ENCODE measurements at places on chromosomes 5 and 9.

DNA sequence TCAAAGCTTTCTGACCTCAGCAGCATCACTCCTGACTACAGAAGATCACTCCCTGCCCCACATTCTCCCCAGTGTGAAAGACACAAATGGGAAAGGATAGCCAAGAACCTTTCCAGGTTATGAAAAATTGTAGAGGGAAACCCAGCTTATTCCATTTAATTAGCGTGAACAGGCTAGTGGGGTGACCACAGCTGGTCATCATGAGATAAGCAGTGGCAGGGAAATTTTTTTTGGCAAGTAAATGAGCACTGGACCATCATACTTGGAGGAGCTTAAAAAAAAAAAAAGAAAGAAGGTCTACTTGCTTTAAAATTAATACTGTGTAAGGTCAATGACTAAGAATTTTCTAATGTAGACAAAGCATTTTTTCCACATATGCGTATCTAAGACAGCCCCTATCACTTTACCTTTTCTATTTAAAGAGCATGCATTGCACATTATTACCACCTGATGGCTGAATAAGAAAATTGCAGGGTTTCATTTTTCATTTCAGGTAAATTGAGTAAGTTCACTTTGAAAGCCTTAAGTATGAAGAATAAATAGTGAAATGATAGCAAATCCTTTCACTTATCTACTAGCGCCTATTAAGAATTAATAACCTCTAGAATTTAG lies 123.6 kb downstream of the ELAVL2 start:
- DNase-seq = no peak

GRCh38 chr5:179554981-179555380 lies 4.6 kb downstream of the RUFY1 start:
- no peak for DNase-seq

DNA sequence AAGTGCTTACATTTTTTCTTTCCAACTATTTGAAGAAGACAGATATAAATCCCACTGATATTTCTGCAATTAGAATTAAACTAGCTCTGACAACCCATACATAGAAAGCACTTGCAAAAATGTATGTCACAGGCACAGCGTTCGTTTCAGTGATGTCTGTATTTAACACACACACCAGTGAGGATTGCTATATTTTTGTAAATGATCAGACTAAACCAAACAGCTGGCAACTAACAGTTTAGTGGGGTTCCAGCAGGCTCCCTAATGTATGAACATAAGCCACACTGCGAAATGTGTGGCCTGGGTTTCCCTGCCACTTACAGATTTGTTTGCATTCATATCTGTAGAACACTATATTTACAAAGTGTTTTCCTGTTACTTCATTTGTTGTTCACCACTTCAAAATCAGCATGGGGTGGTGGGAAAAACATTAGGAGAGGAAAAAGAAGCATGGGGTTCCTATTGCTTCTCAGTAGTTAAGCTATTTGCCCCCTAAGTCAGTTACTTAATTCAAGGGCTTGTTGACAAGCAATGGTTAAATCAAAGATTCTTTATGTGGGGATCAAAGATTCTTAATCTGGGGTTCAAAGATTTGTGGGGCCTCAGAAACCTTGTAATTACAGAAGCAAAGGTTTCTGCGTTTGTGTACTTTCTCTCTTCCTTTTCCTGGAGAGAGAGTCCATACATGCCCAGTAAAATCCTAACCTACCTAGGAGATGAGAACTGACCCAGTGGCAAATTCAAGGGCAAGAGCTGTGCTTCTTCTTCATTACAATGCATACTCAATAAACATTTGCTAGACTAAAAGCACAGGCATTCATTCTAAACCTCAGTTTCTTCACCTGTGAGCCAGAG lies 27.1 kb downstream of the ZNF608 start:
- no peak for DNase-seq

GRCh38 chr9:114721491-114722079 lies 39.6 kb upstream of the TEX48 start:
- no peak for DNase-seq

- DNase-seq = no peak
These were observed 14.6 kb upstream of the DDX41 start for GRCh38 chr5:177531209-177531940.

DNA sequence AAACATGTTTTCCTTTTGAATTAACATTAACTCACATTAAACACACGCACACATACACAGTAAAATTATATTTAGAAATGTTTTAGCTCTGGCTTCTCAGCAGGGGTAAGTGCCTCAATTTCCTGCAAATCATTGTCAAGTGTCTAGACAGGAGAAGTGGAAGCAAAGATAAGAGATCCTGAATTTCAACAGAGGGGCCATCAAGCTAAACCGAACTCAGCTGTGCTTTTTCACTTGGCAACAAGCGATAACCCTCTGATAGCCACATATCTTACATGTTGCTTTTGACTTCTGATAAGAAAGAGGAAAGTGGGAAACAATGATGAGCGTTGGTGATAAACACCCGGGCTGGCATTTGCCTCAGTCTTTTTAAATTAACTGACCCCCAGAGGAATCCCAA lies 79.7 kb upstream of the SPDL1 start:
- no peak for DNase-seq

DNA sequence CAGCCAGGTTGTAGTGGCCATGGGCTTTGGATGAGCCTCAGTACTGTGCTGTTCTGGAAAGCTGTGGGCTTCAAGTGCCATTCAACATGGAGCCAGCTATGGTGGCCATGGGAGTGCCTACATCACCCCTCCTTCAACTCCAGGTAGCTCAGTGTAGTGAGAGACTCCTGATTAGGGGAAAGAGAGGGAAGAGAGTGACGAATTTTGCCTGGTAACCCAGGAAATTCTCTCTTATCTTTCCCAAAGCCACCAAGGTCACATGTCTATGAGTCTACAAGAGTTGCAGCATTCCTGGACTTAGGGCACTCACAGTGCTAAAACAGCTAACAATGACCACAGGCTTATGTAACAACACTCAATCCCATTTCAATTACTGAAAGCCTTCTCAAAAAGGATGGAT lies 81.7 kb upstream of the SPTLC1 start:
- no peak for DNase-seq

DNA sequence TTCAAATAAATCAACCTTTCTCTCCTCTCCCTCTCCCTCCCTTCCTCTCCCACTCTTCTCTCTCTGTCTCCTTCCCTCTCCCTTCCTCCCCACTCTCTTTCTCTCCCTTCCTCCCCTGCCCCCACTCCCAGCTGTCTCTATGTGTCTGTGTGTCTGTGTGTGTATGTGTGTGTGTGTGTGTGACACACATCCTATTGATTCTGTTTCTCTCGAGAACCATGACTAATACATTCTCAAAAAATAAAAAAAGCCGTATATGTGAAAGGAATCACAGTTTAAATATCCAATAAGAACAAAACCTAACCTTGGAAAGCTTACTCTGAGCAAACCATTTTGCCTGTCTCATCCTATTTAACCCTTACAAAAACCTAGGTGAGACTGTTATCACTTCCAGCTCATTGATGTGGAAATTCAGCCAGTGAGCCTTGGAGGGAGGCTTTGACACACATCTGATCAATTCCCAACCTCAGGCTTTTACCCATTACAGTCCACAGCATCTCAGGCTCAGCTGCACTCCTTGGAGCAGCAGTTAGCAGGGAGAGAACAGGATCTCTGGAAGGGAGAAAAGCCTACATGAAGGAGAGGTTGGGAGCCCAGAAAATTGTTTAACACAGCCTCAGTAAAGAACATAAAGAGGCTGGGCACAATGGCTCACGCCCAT lies 8.3 kb downstream of the HSD17B3 start:
- DNase-seq = peak; percentile 1

- no peak for DNase-seq
These were observed 74.6 kb downstream of the UBAP1 start for GRCh38 chr9:34253460-34253837.

- no peak for DNase-seq
These were observed 47.2 kb downstream of the ARHGEF28 start for GRCh38 chr5:73673161-73673591.

DNA sequence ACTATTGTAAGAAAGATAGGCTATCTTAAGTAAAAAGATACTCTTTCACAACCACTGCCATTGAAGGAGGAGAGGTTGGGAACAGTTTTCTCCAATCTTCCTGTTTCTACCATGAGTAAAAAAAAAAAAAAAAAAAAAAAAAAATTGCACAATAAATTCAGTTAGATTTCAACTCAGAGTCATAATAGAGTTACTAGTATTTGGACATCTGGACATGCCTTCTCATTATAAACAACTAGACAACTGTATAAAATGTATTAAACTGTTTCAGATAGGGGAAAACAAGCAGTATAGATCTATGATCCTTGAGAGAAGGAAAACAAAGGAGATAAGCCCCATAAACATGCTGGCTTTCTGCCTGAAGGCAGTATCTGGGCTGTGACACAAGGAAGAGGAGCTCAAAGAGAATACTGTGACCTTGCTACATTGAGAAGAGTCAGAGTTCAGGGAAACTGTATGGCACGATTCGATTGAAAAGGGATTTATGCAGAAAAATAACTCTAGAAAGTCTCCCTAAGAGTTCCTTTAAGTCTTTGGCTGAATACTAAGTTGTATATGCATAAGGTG lies 249.2 kb upstream of the POU5F2 start:
- no peak for DNase-seq

DNA sequence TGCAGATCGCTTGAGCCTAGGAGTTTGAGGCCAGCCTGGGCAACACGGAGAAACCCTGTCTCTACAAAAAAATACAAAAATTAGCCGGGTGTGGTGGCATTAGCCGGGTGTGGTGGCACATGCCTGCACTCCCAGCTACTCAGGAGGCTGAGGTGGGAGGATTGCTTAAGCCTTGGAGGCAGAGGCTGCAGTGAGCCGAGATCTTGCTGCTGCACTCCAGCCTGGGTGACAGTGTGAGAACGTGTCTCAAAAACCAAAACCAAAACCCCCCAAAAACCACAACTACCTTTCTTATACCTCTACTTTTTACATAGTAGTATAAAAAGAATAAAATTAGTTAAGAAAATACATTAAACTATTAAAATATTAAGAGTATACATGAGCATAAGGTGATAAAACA lies 121.2 kb downstream of the RAPGEF6 start:
- no peak for DNase-seq

DNA sequence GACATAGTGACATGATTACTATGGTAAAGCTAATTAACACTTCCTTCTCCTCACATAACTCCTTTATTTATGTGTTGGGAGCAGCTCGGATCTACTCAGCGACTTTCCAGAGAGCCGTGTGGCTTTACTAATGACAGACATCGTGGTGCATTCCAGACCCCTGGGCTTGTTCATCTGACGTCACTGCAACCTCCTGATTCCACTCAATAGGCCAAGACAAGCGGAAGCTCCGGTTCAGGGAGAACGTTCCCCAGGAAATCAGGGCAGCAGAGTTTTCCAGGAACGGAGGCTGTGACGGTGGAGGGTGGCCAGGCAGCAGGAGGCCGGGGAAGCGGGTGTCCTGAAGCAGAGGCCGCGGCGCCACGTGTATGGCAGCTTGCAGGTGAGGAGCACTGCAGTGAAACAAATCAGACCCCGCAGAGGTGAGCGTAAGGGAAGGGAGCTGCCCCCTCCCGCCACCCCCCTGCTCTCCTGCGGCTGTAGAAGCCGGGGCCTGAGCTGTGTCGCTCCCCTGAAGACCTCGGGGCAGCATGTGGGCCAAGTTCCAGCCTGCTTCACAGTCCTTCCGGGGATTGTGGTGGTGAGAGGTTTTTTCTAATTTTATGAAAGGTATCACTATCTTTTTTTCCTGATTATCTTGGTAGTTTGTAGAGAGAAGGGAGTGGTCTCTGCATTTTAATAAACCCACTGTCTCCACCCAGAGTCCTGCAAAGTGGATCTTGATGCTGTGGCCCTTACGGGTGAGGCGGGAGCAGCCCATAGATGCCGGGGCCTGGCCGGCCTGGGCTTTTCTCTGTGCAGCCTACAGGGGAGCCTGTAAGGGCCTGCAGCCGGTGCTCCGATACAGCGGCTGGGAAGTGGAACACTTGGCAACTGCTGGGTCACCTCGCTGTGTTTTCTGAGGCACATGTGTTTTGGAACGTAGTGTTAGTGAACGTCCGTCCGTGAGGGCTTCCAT lies 220.4 kb upstream of the IRX4 start:
- DNase-seq = no peak

DNA sequence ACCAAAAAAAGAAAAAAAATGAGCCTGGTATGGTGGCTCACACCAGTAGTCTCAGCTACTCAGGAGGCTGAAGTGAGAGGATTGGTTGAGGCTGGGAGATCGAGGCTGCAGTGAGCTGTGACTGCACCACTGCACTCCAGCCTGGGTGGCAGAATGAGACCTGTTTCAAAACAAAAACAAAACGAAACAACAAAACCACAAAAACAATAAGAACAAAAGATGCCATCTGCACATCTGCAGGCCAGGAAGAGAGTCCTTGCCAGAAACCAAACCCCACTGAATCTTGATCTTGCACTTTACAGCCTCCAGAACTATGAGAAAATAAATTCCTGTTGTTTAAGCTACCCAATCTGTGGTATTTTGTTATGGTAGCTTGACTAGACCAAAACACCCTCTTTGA lies 207.7 kb downstream of the YTHDC2 start:
- no peak for DNase-seq

Measured in NCI-H446 (cell line).